ENCODE measurements at places on chromosomes 13 and 19.

- no peak for DNase-seq
These were observed 42.6 kb downstream of the CYP4F22 start for GRCh38 chr19:15550929-15551292.

DNA sequence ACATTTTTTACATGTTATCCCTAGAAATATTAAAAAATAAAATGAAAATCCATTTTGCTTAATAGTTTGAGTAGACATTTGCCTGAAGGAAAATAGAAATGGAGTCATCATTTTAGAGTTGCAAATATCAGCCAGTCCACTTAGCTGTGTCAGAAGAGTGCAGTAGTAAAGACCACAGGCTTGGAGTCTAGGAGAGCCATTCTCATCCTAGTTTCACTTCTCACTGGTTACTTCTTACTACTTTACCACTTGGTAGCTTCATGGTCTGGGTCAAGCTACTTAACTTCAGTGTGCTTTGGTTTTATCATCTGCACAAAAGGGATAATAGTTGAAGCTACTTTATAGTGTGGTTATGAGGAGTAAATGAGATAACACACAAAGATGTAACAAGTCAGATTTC lies 286.5 kb upstream of the NBEA start:
- DNase-seq: no peak

- no peak for DNase-seq
These were observed 496 bp downstream of the ZNF574 start for GRCh38 chr19:42076380-42076944.

DNA sequence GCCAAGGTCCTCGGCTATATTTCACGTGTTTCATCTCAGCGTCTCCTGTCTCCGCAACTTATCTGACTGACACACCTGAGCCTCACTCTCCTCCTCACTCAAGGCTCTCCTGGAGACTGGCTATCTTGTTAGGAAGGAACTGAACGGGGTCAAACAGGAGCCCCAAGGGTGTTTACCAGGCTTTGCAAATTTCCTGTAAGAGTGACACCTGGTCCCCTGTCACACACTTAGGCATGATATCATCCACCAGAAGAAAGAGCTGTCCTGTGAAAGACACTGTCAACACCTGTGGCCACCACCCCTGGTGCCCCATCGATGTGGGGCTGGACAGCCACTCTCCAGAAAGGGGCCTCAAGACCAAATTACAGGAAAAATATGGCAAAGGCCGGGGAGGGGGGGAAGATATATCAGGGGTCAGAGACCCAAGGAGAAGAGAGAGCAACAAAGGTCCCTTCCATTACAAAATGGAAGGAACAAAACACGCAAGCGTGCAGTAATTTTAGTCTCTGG lies 2.9 kb downstream of the CD70 start:
- DNase-seq: no peak

DNA sequence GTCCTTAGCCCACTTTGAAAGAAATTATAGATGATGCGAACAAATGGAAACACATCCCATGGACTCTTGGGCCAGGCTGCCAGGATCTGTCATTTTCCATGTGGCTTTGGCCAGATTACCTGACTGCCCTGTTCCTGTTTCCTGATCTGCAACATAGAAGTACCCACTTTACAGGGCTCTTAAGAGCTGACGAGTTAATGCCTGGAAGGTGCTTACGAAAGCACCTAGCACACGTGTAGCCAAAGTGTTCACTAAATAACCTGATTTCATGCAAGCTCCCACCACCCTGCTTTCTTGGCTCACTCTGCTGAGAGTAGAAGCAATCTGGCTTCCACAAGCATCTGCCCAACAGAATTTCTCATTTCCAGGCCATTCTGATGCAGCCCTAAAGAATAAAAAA lies 575.2 kb downstream of the MYO16 start:
- DNase-seq: no peak

- DNase-seq: no peak
These were observed 30.5 kb upstream of the USPL1 start for GRCh38 chr13:30587231-30587630.

DNA sequence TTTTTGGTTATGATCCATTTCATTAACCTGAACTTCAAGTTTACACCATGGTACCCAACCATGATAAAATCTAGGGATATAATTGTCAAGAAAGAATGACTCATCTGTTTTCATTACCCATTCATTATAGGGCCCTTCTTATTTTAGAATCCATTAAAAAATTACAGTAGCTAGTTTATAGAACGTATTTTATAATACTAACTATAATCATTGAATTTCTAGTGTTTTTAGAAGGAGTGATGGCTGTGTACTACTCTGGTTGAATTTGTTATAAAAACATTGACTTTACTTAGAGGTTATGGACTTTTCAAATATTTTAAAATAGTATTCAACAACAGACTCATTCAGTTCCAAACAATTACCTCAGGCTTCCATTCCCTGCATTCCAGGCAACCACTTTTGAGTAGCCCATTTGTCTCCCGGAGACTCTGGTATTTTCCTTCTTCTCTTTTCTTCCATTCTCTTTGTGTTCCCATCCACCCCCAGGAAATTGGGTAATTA lies 71.9 kb upstream of the KLF12 start:
- no peak for DNase-seq

DNA sequence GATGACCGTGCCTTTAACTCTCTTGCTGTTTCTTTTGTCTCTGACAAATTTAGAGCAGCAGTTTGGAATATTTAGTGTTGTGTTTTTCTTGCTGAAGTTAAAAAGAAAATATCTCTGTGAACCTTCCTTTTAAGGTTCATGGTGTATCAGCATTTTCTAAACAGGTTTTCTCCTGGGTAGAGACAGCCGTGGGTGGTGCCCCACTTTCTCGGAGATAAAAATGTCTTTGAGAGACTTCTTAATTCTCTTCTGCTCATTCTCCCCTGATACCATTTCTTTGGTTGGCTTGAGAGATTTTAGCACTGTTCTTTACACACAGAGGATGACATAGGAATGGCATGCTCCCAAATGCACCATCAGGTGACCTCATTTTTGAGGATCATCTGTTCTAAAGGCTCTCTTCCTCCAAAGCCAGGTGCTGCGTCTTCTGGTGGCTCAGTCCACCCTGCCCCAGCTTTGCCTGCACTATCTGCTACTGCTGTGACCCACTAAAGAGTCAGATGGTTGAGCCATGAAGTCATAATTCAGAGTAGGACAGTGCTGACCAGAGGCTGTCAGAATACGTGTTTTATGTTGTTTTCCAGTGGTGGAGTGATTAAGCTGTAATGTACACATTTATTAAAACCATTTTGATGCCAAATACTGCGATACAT lies 90.3 kb upstream of the SLC10A2 start:
- DNase-seq: no peak

DNA sequence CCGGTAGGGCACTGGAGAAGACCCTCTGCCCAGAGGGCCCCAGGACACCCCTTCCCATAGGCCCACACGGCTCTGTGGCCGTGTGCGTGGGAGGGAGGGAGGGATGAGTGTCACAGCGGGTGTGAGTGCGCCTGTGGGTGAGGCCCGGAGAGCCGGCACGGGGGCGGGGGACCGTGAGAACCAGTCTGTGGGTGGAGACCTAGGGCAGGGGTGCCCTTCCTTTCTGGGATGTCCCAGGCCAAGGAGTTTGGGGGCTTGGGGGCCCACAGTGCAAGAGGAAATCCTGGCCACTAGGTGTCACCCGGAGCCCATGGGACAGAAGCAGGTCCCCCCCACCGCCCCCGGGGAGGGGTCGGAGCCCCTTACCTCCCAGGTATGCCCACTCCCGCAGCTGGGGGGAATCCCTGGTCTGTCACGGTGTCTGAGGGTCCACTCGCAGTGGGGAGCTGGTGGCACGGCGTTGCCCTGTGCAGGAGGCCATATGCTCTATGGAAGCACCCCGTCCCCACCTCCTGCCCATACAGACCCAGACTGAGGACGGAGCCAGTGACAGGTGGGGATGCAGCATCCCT lies 16.0 kb upstream of the SLC7A10 start:
- DNase-seq: no peak

DNA sequence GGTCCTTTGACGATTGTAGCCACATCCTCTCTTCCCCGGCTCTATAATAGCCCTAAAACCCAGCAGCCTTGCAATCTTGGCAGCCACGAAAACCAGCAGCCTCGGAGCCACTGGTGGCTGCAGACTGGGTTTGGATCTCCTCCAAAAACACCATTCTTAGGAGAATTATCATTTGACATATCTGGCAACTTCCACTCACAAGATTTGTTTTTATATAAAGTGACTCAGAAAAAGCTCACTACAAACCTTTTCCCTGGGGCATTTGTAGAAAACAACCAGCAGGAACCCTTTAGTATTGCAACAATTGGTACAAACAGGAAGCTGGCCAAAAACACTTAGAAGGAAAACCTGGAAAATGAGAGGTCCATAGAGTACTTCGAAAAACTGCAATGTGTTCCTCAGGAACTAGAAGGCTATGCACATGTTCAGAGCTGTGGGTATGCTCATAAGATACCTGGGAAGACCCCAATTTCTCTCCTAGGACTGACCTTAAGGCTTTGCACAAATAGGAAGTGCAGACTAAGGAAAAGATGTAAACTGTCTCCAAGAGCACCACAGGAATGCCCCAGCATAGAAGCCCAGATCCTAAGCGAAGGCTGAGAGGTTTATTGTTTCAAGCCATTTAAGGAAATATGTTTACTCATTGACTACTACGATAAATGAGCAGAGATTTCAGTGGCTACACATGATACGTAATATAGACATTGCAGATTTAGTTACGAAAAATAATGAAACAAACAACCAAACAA lies 71.2 kb downstream of the MYO16 start:
- DNase-seq: no peak

All from activated T-helper 1 cell treated with anti-CD3 and anti-CD28 coated beads, Interleukin-2, amount 50 U/mL, for 16 hours (primary cell).